ENCODE measurements at places on chromosomes 7 and 10.

GRCh38 chr10:24503461-24504320, 220.0 kb downstream of the ARHGAP21 start:
- no peak for DNase-seq

- DNase-seq = no peak
These were observed 77.7 kb downstream of the CELF2 start for GRCh38 chr10:11095374-11095801.

GRCh38 chr7:142228537-142229104, 29.2 kb downstream of the PRSS58 start:
- no peak for DNase-seq

GRCh38 chr7:44059219-44060090, 5.9 kb downstream of the PGAM2 start:
- DNase-seq = no peak

DNA sequence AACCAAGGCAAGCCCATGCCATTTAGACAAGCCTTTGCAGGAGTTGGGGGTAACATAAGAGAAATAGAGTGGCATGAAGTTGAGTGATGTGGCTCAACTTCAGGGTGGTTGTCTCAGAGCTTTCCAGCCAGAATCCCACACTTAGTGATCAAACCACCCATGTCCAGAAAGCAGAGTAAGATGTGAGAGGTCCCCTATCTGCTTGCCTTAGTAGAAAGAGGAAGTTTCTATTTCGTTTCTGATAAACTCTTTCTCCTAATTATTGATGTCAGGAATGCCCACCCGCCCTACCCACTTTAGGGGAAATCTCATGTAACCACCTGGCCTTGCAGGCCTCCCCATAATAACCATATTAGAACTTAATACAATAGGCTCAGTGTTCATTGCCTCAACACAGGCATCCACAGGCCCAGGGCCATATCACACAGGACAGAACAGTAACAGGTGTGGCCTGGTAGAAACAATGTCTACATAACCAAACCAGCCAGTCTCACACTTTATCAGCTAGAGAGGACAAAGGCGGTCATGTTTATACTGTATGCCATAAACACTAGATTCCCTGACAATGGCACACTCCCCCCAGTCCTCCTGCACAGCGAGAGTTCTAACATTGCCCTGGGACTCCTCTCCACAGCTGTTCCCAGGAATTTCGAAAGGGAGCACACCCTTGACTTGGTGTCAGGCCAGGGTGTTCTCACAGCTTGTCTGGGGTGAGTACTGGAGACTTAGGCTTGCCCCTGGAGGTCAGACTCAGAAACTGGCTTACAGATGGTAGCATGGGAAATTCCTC, 364.4 kb downstream of the CXCL12 start:
- no peak for DNase-seq
